ENCODE measurements at places on chromosomes 3 and 15.

DNA sequence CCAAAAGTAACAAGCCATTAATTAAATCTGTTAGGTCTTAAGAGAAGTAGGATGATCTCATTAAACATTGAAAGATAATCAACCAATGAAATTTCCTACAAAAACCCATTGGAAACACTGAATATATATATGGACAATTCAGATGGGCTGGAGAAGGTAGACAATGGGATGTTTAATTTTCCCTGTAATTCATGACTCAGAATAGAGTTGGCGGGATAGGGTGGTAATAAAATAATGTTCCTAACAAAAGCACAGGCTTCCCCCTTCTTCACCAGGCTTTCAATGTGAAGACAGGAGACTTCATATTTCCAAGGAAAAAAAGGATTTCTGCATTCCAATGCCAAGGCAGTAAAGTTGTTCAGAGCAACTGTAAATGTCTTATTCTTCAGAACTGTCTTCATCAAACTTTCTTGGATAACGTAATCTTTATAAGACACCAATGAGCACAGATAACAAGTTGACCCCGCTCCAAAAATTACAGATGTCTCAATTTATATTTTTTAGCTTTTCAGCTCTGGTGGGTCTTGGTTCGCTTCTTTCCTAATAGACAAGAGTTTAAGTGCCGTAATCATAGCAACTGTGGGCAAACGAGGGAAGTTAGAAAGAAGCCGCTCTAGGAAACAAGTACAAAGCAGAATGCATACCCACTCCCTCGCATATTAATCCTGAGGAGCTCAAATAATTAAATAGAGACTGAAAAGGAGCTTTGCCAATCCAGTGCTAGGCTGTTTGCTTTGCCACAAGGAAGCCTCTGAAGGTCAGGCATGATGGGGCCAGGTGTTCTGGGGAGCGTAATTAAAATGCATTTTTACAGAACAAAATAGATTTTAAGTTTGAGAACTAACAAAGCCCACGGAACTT is 377.0 kb downstream of the FOXP1 start:
- DNase-seq: no peak

DNA sequence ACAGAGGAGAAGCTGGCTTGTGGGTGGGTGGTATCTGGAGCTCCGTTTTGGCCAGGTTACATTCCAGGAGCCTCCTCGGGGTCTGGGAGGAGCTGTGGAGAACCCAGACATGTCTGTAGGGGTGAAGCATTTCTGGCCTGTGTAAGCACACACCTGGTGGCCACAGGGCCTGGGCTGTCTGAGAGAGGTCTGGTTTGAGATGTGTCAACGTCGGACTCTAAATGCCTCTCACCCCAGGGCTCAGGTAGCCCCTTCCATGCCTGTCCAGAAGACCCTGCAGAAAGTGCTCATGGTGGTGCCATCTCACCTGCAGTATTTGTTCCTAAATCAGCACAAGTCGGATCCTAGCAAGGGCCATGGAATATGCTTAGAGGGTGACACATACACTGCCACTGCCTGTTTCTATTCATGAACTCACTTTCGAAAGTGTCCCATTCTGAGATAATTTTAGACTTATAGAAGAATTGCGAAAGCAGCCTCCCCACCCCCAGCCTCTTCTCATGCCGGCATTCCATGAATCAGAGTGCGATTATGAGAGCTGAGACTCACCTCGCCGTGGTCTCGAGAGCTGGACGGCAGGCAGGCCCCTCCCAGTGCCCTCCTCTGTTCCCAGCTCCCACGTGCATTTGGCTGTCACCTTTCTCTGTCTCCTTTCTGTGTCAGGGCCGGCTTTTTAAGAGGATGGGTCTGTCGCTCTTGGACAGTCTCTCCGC is 63.7 kb downstream of the KLF15 start:
- no peak for DNase-seq

DNA sequence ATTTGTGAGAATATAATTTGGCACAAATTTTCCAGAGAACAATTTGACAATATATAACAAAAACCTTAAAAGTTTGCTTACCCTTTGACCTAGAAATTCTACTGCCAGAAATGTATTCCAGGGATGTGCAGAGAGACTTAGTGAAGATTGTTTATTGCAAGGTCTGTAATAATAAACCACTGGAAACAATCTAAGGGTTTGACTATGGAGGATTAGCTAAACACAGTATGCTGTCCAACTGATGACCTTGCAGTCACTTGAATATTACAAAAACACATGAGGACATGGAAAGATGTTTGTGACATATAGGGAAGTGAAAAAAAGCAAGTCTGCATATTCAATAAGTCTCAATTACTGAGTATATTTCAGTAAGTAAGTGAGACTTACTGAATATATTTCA is 48.1 kb upstream of the CDV3 start:
- no peak for DNase-seq

DNA sequence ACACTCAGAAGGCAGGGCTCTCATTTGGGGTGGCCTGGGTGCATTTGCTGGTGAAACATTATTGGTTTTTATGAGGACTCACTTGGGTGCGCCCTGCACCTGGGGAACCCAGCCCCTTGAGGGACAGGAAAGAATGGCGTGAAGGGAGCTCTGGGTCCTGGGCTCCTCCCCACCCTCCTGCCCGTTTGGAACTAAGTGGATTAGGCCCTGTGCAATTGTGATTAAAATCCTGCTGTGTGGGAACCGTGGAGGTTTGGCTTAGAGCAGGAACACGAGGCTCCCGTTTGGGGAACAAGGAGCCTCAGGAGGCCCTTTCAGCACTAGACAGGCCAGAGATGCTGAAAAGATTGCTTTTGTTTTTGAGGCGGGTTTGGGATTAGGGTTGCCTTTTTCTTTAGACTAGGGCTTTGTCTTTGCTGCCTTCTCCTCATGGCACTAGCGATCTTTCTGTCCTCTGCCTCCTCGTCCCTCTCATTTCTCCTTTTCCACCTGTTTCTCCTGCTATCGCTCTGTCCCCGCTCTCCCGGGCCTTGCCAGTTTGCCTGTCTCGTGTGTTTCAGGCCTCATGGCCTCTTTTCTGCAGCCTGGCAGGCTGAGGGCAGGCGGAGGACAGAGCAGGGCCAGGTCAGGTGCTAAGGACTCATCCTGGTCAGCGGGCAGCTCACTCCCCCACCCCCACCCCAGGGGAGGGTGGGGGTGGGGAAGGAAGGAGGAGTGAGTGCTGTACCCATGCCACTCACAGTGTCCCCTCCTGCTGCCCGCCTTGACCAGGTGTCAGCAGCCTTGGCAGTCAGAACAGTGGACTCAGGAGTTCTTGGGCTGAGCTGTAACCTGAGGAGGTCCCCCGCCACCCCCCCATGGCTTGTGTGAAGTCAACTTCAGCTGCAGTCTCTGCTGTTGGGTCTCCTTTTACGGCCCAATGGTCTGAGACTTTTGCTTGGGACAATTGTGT is 8.6 kb downstream of the MAPKAPK3 start:
- DNase-seq: no peak

DNA sequence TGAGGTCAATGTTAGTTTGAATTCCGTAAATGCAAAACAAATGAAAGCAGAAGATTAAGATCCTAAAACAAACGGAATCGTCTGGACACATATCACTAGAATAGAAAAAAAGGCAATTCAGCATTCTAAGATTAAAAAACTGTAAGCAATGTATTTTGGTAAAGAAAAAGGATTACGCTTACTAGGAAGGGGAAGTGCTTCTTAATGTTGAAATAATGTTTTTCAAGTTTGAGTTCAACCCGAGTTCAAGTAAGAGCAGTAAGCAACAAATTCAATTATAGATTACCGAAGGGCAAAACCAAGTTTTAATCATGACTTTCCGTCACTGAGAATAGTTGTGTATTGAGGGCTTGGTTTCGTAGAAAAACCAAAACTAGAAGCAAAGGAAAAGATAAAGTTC is 637 bp downstream of the CIP2A start:
- no peak for DNase-seq

DNA sequence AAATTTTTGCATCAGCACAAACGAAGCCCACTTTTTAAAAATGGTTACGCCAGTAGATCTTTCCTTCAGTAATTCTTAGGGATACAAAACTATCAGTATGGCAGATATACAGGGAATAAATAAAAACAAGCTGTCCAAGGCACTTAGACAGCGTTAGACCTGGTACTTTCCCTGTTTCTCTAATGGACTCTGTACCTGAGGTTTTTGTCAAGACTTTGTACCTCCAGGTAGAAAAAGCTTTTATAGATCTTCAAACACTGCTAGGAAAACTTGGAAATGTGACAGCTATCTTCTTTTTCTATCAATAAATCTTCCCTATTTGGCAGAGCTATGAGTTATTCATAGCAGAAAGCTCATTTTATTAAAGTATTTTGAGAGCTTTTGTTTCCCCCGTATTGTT is 477.8 kb downstream of the MAGI1 start:
- no peak for DNase-seq

- no peak for DNase-seq
Observed at GRCh38 chr3:152511904-152512303, 243.2 kb downstream of the MBNL1 start.

DNA sequence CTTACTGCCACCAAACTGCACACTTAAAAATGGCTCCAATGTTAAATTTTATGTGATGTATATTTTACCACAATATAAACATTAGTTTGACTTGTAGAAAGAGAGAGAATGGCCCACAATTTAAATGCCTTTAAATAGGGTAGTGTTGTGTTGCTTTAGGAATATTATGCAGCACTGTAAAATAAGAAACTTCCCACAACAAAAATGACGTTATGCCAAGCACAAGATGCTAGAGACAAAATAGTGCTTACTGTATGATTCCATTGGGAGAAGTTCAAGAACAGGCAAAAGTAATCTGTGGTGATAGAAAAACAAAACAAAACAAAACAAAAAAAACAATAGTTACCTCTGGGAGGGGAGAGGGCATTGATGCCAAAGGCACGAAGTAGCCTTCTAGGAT is 91.3 kb downstream of the MEGF11 start:
- no peak for DNase-seq

GRCh38 chr15:56741541-56741940 is 8.2 kb upstream of the ZNF280D start:
- no peak for DNase-seq

DNA sequence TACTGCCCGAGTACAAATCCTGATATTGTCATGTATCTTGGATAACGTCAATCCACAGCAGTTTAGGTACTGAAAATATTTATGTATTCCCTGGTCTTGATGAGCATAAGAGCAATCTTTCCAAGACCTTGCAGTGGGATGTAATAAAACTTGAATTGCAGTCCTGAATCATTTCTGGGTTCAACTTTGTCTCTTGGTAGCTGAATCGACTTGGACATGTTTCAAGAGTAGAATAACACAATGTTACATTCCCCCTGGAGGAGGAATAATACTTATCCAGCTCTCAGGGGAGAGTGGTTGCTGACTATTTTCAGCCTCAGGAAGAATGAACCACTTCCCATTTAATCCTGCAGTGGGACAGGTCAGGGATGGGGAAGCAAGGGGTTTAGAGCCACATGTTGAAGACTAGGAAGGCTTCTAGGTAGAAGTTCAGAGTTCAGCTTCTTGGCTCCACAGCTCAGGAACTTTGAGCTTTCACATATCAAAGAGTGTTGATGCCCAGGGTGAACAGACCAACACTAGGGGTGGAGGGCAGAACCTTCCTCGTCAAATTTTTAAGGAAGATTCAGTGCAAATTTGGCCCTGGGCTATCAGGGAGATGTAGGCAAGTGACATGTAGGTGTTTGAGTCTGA is 43.4 kb upstream of the GPD1L start:
- DNase-seq: no peak

- DNase-seq: no peak
Observed at GRCh38 chr15:92655178-92655995, at the start of gene FAM174B. FAM174B (minus strand) TSS chr15:92655775.

DNA sequence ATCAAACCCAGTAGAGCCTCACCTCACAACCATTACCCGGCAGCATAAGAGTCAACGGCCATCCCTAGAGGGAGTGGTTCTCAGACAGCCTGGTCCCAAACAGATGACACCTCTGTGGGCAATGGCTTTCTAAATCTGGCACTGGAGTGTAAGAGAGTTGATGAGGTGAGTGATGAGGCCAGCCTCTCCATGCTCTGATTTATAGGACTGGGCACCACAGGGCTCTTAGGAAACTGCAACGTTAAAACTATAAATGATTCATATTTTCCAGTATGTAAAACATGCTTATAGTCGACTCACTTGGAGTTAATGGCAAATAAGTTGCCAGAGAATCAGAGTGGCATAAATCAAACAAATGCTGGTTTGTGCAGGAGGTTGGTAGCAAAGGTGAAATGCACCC is 187.7 kb downstream of the GREM1 start:
- DNase-seq: no peak

- no peak for DNase-seq
Observed at GRCh38 chr15:52790941-52791751, 1.0 kb upstream of the ONECUT1 start.

GRCh38 chr15:101043911-101044624 is 124.9 kb downstream of the LRRK1 start:
- DNase-seq: no peak

DNA sequence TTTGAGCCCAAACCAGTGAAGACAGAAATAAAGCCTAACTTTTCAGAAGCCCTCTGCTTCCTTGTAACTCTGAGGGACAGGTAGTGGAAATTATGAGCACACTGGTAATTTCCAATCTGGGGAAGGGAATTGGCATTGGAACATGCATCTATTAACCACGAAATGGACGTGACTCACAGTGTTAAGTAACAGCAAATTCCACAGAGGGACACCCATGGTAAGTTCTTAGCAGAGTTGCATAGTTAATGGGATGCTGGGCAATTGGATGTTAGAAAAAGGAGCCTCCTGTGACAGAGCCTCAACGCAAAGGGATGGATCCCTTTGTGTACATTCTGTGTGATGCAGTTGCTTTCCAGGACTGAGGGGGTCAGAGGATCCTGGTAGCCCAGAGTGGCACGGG is 168.6 kb downstream of the SEMA6D start:
- no peak for DNase-seq

DNA sequence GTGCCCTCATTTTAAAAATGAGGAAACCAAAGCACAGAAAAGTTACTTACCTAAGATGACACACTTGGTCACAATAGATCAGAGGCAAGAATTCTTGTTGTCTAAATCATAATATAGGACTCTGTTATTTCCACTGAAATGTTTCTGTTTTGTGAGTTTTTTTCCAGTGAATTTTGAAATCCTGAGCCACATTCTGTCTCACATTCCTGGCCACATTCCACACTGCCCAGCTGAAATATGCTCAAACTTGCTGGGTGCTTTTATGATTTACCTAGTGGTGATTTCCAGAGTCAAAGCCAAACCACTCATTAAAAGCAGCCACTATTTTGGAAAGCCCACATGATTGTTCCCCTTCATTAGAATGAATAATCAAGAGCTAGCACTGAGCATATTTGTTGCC is 82.3 kb upstream of the NPHP3 start:
- no peak for DNase-seq

DNA sequence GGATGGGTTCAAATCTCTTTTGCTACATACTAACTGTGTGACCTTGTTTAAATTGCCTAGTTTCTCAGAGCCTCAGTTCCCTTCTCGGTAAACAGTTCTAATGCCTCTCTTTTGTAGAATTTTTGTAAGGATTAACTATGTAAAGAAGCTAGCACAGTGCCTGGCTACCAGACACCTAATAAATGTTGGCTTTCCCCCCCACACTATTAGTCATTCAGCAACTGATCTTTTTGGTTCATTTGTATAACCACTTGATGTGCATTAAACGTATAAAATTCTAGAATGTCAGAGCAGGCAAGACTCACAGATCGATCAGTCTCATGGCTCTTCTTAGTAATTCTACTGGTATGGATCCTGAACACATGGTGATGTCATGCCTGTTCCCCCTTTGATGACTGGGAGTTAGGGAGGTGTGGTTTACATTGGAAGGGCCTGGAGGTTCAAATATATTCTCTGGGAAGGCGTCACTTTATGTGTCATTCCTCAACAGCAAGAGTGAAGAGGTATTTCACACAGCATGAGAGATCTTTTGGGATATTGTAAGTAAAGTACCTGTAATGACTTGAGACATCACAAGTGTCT is 6.5 kb downstream of the TAGLN3 start:
- no peak for DNase-seq
